ENCODE measurements at places on chromosomes 11 and 22.
A peak's percentile ranks its signal among the peaks of the same experiment; 100 is the strongest.

DNA sequence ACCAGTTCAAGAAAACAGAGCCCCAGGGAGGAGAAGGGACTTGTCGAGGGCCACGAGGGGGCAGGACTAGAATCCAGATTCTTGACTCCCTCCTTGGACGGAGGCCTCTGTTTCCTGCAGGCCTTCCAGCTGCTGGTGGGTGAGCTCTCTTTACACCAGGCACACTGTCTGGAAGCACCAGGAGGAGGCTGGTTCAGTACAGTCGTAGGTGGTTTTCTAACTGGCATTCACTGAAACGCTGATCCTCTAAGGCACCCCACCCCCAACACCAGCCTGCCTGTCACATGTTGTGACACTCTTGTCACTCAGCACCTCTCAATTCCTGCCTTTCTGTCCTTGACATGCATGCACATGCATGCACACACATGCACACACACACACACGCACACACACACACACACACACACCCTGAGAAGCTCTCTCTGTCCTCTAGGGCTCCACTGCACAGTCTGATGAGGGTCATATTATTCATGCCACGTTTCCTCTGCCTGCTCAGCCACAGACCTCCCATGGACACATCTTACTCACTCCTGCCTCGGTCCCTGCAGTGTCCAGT lies 751 bp downstream of the MS4A10 start:
- DNase-seq: no peak

GRCh38 chr11:76275446-76275845 lies 69.1 kb upstream of the WNT11 start:
- no peak for DNase-seq

DNA sequence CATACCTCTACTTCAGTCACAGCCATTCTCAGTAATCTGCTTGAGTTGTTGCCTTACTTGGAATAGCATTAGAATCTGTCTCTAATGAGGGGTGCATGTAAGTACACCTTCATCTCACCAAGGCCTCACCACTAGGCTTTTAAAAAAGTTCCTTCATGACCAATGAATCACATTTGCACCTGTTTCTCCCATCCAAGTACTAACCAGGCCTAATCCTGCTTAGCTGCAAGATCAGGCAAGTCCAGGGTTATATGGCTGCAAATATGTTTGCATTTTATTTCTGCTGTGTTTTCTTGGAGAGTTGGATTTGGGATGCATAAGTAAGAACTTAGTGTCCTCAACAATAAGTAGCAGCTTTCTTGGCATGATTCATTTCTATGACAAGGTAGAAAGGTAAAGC lies 66.9 kb downstream of the BBOX1 start:
- DNase-seq: no peak

DNA sequence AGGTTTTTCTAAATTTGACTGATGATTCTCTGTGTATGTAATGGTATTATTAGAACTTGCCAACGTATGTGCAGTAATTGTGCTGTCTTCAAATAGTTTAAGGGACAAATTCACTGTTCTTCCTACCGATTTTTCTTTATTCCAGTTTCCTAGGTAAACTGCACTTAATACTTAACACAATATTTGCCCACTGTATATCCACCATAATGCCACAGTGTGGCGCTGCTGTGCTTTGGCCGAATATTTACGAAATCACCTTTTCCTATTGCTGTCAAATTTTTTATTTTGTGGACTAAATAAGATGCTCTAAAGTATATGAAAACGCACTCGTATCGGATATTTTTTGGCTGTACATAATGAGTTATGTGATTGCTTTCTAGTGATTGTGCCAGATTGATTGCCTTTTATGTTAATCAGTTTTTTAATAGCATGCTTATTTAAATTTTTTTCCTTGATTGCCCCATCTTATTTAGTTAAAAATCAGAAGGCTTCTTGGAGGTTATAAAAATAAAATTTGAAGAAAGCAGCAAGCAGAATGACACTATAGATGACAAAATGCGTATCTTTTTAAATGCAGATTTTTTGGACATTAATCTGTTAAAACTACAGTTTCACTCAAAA lies 10.5 kb downstream of the AASDHPPT start:
- DNase-seq: peak; percentile 59

DNA sequence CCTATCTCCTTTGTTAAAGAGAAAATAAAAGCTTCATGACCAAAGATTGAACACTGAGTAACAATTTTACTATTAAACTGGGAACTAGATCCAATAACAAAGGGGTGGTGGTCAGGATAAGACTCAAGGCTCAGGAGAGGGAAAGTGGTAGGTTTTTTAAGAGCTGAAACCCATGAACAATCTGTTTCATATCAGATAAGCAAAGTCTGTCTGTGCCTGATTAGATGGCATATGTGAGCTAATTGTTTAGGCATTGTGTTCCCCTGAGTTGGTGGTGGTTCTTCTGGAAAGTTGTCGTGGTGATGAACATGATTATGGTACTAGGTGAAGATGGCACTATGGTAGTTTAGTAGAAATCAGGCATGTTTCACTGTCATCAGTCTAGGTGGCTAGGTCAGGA lies 24.4 kb downstream of the USP47 start:
- DNase-seq: no peak

GRCh38 chr22:17862646-17863181 lies 88.4 kb upstream of the BID start:
- no peak for DNase-seq

DNA sequence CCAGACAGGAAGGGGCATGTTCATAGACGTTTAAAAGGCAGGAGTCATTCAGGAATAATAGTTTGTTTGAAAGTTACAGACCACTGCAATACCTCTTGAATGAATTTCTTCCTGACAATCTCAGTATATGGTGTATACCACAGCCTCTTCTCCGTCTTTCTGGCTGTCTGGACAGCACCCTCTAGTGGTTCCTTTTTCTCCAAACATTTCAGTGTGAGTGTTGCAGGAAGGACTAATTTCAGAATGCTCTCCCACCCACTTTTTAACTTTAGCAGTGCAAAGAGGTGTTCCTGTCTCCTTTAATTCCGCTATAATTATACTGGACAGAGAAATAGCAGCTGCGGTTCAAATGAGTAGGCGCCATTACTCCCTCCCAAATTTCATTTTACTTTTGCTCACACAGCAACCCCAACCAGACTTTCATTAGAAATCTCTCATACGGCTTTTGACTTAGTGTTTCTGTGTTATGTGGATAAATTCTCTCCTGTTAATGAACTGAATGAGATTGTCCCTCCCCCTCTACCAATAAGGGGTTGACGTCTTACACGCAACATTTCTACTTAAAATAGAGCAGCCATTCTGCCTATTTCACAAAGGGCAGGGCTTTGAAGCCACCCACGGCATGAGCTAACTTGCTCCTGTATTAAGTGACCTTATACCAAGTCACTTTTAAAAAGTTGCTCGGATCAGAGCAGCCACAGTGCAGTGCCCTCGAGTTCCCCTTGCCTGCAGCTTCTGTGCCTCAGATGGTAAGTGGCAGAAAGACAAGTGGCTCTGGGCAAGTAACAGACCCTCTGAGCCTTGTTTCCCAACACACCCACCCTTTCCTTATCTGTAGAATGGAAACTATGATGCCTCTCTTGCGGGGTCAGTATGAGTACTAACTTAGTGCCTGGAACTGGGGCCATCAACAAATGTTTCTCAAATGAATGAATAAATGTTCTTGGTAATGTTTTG lies 368.6 kb downstream of the OPCML start:
- no peak for DNase-seq

DNA sequence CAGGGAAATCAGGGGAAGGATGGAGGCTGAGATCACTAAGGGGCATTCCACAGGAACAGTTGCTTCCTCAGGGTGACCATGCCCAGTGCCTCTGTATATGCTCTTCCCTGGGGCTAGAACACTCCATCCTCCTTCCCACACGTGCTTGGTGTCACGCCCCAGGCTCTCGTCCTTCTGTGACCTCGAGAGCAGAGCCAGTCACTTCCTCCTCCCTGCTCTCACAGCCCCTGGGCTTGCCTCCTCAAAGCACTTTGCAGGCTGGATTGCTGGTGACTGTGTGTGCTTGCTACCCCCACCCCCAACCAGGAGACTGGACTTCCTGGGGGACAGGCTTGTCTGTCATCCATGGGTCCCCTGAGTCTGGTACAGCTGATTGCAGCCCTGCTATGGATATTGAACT lies 56.5 kb upstream of the AMPD3 start:
- DNase-seq: no peak

- no peak for DNase-seq
Measured at GRCh38 chr11:75096456-75097172, at the start of gene OR2AT4. Gene OR2AT4, minus strand, starts transcription at chr11:75096876.

- no peak for DNase-seq
Measured at GRCh38 chr22:19709063-19709769, 5.1 kb upstream of the SEPTIN5 start.

DNA sequence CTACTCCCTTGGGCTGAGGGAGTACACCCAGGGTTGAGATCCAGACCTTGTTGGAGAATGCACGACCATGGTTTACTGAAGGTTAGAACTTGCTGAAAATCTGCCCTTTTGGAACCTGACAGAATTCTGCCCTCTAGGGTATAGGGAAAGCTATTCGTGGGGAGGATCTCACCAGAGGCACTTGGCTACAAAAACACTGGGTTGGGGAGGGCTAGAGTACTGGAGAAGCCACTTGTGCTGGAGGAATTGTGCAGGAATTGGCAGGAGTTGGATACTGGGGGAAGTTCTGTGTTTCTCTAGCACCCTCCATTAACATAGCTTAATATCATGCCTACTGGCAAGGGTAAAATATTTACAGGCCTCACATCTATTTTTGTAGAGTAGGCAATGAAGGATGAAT lies 55.8 kb downstream of the PPME1 start:
- DNase-seq: no peak

- no peak for DNase-seq
Measured at GRCh38 chr22:50286275-50286674, 16.1 kb upstream of the MAPK11 start.

DNA sequence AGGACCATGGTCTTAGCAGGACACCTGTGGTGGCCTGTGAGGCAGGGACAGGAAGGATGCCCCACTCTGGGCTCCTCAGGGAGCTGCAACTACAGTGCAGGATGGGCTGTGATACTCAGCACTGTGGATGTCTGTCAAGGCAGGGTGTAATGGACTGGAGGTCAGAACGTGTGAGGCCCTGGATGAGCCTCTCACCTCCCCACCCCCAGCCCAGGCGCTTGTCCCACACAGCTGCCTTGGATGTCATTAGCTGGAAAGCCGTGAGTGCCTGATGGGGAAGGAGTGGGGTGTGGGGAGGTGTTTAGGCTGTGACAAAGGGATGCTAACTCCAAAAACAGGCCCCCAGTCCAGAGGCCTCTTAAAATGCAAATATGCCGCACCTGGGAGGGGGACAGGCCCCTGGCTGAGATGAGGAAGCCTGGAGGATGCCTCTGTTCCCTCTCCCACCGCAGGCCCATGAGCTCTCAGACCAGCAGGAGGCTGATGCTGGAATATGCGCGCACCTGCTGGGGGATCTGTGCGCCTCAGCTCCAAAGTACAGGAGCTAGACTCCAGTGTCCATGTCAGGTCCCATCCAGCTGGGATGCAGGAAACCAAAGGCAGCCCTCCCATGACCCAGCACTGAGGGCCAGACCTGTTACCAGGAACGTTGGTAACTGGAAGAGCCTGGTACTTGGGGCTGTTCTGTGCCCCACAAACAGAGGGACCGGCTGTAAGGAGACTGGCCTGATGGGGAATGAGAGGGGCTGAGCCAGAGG lies 25.1 kb downstream of the RSPH14 start:
- no peak for DNase-seq

DNA sequence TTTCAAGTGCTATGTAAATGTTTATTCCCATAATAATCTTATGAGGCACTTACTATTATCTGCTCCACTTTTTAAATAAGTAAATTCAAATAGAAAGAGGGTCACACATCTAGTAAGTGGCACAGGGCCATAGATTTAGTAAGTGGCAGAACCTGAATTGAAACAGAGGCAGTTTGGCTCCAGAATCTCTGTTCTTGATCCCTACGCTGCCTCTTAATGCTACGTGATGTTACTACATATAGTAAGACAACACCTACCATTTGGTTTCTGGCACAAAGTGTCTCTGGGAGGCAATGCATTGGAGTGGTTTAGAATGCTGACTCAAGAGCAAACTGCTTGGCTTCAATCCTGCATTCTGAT lies 1018.3 kb downstream of the DLG2 start:
- no peak for DNase-seq

- DNase-seq: no peak
Measured at GRCh38 chr11:118111019-118111743, 24.4 kb upstream of the SMIM35 start.

DNA sequence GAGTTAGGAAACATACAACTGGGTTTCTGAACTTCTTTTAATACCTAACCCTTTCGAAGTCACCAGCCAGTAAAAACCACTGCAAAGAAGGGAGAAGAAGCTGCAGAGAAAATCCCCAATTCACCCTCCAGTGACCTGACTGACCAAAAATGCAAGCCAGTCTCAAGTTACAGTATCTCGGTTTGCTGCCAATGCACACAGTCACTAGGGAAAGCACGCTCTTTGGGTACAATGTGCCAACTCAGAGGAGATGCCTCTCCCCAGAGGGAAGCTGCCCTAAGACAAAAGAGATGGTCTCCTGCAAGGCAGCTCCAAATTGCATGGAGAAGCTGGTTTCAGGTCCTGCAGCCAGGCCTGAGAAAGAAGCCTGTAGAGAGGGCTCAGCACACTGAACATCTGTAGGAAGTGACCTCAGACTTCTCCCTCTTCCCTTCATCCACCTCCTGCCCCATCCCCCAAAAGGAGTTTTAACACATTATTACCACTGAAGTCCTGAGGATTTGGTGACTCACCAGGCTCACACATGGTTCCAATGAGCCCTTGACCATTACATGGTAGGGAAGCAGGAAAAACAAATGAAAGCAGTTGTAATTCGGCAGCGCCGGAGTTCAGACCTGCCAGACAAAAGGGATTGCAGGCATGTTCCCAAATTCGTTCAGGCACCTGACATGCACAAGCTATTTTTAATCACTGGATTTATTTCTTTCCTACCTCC lies 90.1 kb downstream of the ETS1 start:
- DNase-seq: peak; percentile 45

DNA sequence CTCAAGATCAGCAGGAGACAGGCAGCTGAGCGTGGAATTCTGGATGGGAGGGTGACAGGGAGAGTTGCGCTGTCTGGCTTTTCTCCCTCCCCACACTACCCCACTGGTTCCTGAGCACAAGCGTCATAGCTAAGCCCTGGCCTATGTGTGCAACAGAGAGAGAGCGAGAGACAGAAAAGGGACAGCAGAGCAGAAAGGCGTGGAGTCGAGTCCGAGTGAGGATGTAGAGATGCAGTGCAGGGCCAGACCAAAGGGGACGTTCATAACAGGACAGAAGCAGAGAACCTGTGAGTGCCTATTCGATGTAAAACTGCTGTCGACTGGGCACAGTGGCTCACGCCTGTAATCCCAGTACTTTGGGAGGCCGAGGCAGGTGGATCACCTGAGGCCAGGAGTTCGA lies 94.0 kb upstream of the TMEM45B start:
- no peak for DNase-seq

- DNase-seq: no peak
Measured at GRCh38 chr11:36513965-36514364, 3.9 kb upstream of the TRAF6 start.

- no peak for DNase-seq
Measured at GRCh38 chr11:116043857-116044256, 539.6 kb upstream of the CADM1 start.

All from tibial nerve (tissue), 4 donors.